T-helper 1 cell (primary cell): ENCODE measurements at places on chromosomes 7 and 10.
A peak's percentile ranks its signal among the peaks of the same experiment; 100 is the strongest.

DNA sequence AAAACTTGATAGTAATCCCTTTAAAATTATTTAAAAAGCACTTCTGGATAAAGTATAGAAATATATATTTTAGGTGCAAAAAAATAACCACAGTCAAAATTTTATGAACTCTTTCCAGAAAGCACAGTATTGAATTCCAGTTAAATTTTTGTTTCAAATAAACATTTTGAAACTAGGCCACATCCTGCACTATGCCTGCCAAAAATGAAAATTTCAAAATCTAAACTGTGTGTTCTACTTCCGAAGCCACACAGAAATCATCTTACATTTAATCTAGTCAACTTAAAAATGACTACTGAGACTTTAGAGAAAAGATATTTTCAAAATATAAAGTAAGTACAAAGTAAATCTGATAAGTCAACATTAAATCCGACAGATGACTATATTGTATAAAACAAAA is 50.0 kb downstream of the MAGI2 start:
- DNase-seq = no peak

- DNase-seq = no peak
Observed at GRCh38 chr7:15016766-15017165, 114.2 kb upstream of the DGKB start.

DNA sequence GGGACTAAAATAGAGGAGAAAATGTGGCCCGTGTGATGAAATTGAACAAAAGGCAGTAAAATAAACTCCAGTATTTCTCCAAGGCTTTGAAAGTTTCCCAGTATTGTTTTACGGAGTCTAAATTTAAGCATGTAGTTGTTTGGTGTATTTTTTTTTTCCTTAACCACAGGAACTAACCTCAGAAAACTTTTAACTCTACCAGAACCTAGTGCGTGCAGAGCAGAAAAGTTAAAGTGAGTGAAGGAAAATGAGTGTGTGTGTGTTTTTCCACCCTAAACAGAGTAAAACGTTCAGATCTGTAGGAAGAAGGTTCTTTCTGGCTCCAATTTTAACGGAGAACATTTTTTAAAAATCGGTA is 812 bp downstream of the PROSER2 start:
- DNase-seq = no peak

GRCh38 chr7:93817004-93817403 is 73.5 kb downstream of the TFPI2 start:
- DNase-seq = no peak

- no peak for DNase-seq
Observed at GRCh38 chr10:80055760-80056159, 22.7 kb upstream of the TMEM254 start.

DNA sequence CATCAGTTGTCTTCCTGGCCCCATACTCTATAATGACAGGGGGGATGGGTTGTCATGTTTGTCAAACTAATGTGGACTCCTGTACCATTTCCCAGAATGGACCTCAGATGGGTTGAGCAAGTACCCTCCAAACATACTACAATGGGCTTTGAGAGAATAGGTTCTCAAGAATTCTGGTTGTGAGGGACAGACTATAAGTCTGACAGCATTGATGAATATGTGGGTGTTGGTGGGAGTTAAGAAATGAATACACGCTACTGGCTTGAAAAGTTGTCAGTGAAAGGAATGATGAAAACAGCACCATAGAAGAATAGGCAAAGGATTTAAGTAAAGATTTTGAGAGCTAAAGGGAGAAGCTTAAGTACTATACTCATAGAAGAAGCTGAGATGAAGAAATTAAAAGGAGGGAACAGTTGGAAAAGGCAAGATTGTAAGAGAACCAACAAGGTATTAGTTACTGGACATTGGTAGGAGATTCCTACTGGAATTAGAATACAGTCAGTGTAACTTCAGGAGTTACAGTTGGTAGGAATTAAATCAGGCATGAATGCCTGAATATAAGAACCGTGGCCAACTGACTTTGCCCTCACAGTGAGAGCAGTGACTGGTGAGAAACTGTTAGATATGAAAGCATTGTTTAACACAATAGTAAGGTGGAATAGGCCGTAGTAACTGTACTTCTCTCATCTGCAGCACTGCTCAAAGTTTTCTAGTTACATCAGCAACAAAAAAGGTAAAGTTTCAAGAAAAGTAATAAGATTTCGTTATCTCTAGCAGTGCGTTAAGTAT is 86.3 kb downstream of the LCOR start:
- no peak for DNase-seq

DNA sequence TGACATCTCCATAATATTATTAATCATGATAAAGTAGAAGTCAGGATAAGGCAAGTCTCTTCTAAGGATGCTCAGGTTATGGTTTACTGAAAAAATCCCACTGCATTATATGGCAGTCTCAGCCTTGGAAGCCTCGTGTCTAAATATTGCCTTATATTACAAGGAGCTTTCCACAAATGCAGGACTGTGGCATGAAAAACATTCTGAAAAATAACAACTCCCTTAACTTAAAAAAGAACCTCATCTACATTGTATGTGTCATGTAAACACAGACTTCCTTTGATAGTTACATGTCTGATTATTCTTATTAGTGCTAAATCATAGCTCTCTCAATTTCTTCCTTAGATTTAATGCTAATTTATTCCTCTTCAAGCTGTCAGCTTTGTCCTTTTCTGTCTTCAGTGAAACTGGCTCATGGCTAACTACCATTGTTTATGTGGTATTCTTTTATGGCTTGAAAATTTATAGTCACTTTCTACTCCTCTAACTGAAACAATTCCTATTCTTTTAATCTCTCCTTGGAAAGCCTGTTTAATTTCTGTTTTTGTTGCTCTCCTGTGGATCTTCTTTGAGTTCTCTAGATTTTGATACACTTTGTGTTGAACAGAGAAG is 156.1 kb downstream of the KIF20B start:
- no peak for DNase-seq

GRCh38 chr10:115831016-115831415 is 442.0 kb downstream of the GFRA1 start:
- DNase-seq = no peak

DNA sequence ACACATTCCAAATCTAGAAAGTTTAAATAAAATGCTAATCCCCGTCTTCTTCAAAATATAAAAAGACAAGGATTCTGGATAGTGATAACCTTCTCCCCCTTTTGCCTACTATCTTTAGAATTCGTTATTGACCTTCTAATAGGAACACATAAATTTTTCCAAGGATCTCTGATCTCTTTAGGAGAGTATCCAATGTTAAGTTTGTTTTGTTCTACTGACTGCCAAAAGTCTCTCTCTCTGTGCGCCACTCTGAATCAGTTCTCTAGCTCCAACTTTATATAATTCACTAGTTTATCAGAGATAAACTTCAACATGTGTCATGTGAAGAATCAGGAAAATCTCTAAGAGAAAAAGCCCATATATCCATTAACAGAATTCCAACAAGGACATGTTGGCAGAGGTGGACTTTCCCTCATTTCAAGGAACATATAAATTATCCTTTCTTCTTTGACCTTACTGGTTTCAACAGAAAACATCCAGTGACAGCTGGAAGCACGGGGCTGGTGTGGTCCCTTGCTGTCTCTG is 615.6 kb downstream of the KCNMA1 start:
- DNase-seq = no peak

- no peak for DNase-seq
Observed at GRCh38 chr10:108462005-108462404, 1297.5 kb upstream of the SORCS1 start.

DNA sequence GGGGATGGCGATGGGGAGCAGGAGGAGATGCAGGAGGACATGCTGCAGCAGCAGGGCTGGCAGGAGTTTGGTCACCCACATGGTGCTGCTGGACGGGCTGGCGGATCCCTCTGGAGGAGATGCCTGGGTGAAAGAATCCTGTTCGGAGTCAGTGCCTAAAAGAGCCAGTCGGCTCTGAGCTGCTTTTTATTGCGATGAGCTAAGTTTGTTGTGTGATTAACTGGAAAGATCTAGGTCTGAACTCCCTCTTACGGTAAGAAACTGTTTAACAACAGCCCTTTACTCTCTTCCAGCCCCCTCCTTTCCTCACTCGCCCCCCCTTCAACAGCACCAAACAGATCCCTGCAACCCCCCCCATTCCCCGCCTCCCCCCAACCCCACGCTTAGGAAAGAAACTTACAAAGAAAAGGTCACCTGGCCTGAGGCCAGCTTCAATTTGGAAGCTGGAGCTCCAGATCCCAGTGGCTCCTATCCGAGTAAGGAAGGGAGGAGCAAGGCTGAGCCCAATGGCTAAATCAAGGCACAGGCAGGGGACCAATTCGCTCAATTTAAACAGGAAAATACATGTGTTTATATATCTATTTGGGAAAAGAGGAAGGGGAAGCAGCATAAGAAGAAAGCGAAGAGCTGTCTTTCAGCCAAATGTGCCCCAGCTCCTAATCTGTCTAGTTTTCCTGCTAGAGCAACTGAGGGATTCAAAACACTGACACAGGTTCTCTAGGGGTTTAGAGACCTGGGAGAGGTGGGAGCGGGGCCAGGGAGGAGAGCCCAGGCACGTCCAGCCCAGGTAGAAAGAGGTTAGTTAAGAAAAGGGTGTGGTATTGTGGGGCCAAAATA is at the start of gene HGF:
TSS of gene HGF (minus strand) at position 157 of the 837 bp plus-strand sequence. CDS start at position 81, 76 bp downstream.
- DNase-seq = no peak

DNA sequence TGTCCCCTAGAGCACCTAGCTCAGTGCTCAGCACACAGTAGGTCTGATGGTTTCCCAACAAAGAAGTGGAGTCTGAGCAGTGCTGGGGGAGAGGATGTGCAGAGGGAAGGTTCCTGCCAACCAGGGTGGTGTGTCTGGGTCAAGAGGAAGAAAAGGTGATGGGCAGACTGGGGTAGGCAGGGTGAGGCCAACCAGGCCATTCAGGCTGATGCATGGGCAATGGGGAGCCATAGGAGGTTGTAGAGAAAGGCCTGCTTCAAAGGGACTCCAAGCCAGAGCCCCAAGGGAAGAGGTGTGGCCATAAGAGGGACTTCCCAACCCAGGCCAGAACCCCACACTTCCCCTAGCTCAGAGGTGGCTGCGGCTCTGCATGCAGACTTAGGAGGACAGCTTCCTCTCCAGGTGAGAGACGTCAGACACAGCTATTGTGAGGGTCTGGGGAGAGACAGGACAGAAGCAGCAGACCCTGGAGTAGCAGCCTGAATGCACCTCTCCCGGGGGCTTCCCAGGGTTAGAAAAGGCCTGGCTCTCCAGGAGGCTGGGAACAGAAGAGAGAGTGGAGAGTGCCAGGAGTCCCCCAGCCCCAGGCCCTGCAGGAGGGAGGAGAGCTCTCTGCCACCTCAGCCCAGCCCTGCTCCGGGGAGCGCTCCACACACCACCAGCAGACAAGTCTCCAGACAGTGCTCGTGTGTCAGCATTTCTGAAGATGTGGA is 87.4 kb upstream of the ZMIZ1 start:
- DNase-seq = peak; percentile 65

DNA sequence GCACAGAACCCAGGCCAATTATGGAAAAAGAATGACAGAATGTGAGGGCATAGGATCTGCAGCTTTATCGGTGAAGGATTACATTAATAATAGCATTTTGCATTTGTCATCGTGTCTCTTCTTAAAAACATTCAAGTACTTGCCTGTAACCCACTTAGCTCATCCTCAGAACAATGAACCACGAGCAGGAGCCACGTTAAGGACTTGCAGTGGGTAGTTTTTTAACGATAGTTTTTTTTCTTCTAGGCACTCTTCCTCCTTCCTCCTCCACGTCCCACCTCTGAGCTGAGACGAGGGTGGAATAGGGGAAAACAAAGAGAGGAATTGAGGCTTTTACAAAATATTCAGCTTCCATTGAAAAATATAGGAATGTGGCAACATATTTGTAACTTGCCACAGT is 27.1 kb downstream of the CDHR3 start:
- DNase-seq = no peak

GRCh38 chr7:99644431-99644830 is 27.7 kb downstream of the ZSCAN25 start:
- no peak for DNase-seq

DNA sequence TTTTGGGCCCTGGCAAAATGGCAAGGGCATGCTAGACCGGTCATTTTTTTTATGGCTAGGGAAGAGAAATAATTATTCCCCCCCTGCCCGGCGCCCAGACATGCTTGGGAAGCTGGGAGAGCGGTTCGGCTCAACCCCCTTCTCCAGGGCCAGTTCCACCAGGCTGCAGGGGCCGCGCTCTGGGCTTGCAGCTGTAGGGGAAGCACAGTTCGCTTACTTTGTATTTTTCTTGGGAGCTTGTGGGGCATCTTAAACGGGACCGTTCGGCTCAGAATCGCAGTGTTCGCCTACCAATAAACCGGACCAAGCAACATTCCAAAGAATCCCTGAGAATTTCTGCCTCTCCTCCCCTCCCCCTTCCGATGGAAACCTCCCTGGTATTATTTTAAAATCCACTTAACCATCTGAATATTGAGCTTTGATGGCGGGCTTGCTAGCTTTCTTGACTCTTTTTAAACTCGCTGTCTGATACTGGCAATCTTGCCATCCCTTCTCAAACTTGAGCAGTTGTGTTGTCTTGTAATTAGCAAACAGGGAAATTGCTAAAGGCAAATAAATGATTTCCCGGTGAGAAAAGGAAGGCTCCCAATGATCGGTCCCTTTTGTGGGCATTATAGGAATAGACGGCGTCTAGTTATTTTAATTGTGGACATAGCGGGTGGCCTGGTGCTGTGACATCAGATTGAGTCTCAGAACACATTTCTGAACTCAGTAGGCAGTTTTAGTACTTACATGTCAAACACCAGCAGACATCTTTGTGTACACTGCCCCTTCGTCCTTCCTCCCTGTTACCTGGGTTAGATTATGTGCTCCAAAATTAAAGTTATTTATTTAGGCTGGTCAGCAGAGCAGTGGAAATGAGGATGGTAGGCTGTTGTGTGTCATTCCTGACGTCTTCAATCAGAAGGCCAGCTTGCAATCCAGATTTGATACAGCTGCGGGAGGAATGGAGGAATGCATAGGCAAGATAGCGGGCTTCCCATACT is 3.4 kb downstream of the TCF7L2 start:
- no peak for DNase-seq

DNA sequence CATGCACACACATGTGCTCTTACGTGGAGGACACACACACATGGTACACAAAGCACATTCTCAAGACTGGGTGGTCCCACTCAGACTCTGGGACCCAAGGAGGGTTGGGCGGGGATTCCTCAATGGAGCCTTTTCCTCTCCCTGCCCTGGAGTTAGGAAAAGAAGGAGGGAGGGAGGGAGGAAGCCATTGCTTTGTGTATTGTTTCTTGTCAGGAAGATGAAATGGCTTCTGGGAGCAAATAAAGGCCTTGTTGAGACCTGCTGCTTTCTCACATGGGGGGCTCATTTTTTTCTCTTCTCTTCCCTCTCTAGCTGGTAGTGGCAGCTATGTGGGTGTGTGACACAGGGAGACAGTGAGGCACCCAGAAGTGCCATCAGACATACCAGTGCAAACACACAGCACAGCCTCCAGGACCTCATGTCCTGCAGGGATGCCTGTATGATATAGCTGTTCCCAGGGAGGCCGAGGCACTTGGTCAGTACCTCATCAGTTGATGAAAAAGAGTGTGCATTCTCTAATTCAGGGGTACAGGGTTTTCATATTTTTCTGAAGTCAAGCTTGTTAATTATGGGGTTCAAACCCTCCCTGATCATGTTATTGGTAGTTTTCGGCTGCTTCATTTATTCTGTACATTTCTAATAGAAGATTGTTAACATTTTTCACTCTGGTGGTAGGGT is 5.7 kb downstream of the AQP1 start:
- DNase-seq = no peak

GRCh38 chr7:79400222-79400621 is 53.2 kb downstream of the MAGI2 start:
- no peak for DNase-seq
